Astrocyte of the spinal cord (primary cell): ENCODE measurements at places on chromosomes 1 and 21.

DNA sequence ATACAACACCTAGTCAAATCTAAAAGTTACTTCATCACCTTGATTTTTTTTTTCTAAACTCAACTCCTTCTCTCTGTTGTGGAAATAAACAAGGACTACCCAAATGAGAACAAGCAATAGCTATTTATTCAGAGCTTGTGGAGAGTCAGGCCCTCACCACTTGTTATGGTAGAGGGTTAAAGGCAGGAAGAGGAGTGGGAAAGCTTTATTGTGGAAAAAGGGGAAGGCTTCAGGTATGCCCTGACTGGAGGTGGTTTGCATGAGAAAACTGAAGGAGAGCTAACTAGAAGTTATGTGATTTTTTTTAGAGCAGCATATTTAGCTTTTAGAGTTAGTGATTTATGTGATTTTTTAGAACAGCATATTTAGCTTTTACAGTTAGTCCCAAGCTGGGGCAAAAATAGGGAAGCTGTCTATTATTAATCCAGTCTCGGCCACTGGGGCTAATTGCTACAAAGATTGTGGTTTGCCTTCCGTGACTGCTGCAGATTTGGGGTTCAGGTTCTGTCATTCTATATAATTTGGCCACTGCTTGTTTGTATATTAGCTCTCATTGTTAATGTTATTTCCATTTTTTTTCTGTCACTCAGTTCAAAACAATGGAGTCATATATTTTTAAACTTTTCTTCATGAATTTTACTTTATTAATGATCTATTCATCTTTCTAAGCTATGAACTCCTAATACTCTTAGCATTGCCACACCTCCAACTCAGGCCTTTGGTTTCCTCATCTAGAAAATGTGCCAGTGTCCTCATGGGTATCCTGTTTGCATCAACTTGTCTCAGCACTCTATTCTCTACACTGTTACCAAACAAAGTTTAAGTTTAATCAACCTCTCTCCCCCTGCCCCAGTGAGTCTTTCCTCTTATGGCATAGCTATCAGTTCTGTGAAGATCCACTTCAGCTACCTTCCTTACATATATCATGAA, 713.0 kb downstream of the BRINP3 start:
- no peak for DNase-seq

DNA sequence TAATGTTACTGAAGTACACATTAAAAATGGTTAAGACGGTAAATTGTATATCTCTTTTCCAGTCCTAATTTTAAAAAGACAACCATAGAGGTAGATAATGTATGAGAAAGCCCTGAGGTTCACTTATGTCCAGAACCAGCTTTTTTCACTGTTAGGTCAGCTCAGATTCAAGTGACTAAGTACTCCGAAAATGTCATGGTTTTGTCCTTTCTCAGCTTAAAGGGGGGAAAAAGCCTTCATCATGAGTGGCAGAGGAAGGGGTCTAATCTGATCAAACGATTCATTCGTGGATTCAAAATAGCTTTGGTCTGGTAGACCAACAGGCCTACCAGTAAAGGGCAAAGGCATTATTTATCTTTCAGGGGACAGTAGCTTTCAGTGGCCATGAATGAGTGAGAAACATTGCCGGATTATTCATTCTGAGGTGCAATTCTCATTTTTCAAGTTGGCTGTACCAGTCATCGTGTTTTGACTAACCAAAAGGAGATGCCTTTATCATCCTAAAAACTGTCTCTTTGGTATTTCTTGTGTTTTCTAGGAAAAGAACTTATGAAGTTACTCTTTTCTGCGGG, 208.4 kb downstream of the HHIPL2 start:
- DNase-seq, result no peak

- DNase-seq, result no peak
Measured at GRCh38 chr1:240114222-240114621, 22.5 kb downstream of the FMN2 start.

DNA sequence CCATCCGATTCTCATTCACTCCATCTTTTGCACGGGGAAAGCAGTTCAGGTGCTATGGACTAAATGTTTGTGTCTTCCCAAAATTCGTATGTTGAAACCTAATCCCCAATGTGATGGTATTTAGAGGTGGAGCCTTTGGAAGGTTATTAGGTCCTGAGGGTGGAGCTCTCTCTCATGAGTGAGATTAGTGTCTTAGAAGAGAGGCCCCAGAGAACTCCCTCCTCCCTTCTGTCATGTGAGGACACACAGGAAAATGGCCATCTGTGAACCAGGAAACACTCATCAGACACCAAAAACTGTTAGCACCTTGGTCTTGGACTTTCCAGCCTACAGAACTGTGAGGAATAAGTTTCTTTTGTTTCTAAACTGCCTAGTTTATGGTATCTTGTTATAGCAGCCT, 15.8 kb upstream of the CCDC190 start:
- DNase-seq, result no peak
